Fibroblast of the conjunctiva (primary cell): ENCODE measurements at places on chromosomes 6 and 20.

GRCh38 chr20:46185353-46185752 is 67.2 kb downstream of the CD40 start:
- no peak for DNase-seq

- DNase-seq: no peak
Observed at GRCh38 chr6:159880412-159880975, 10.3 kb upstream of the MAS1 start.

DNA sequence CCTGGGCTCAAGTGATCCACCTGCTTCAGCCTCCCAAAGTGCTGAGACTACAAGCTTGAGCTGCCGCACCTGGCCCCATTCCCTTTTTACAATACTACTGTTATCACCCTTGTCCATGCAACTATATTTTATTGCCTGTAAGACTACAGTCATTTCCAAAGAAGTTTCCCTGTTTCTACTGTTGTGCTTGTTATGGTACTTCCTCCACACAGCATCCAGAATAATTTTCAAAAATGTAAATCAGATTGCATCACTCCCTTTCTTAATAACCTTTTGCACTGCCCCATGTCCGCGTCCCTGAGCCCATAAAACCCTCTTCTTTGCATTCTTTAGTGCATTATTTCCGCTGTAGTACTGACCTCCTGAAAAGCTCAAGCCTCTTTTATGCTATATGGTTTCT is 128.9 kb upstream of the AKIRIN2 start:
- DNase-seq: no peak

GRCh38 chr20:54643761-54644160 is 168.4 kb downstream of the DOK5 start:
- DNase-seq: peak; percentile 72

- DNase-seq: peak; percentile 82
Observed at GRCh38 chr6:27867051-27867944, 44.9 kb downstream of the OR2B2 start.

DNA sequence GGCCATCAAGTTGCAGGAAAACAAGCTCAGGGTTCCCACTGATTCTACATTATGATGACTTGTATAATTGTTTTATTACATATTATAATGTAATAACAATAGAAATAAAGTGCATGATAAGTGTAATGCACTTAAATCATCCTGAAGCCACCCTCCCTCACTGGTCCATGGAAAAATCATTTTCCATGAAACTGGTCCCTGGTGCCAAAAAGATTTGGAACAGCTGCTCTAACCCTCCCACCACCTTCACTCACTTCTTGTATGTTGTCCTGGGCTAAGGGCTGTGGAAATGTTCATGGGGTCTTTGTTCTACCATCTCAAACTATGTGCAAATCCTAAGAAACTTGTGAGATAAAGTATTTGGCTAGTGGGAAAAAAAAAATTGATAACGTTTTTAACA is 133.8 kb downstream of the LRRC1 start:
- no peak for DNase-seq

DNA sequence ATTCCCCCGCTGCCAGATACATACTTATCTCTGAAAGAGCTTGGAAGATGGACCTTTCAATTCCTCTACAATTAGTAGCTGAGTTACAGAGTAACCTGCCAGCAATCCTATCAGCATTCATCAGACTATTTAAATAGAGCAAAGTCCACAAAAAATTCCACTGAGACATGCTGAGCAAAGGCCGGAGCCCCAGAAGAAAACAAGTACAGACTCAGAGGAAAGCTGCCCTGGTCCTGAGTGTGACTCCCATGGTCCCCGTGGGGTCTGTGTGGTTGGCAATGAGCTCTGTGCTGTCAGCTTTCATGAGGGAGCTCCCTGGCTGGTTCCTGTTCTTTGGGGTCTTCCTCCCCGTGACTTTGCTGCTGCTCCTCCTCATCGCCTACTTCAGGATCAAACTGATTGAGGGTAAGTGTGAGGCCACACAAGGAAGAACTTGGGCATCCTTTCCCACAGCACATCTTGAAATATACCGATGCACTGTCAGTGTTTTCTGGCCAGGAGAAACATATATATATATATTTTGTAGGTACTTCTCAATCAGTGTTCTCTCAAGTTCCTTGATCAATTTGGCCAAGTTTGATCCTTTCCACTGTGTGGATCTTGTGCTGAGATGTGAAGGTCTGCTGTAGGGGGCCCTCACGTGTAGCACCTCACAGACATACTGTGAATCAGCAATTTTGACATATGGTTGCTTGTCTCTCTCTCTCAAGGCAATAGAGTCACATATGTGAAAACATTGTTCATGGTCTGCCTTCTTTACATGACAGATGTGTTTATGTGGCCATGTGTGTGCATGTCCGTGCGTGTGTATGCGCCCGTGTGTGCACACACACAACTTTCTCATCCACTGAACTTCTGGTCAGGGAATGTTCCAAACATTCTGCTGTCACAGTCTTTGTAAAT is at the start of gene SMLR1:
SMLR1 (plus strand) TSS at position 160 of the 903 bp plus-strand sequence; CDS start at position 168, 8 bp downstream.
- no peak for DNase-seq

GRCh38 chr6:163254341-163254835 is 160.1 kb upstream of the QKI start:
- no peak for DNase-seq

GRCh38 chr20:49037962-49038387 is 8.1 kb upstream of the CSE1L start:
- no peak for DNase-seq

GRCh38 chr6:146850981-146851380 is 252.2 kb downstream of the ADGB start:
- no peak for DNase-seq
